ENCODE measurements at places on chromosomes 12 and 14. TPM values are rescaled to one million over a fixed set of nuclear protein-coding genes. Genes with fewer than 3 reads are reported as not detected.

The PLEKHG7 gene
- not detected for total RNA-seq

The M6PR gene
- total RNA-seq: 155 TPM

The ANO2 gene
- total RNA-seq: 0.43 TPM

The ALX1 gene
- total RNA-seq: 0.64 TPM

Measured in fibroblast of villous mesenchyme (primary cell).